ENCODE measurements at places on chromosomes 11 and 22.

- DNase-seq = no peak
Observed at GRCh38 chr11:64900263-64900678, 16.7 kb downstream of the ATG2A start.

DNA sequence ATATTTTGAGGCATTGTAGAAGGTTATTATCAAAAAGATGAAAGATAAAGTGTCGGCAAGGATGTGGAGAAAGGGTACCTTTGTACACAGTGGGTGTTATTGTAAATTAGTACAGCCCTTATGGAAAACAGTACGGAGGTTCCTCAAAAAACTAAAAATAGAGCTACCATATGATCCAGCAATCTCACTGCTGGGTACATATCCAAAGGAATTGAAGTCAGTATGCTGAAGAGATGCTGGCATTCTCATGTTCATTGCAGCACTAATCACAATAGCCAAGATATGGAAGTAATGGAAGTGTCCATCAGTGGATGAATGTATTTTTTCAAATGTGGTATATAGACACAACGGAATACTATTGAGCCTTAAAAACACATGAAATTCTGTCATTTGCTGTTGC, 15.1 kb upstream of the MTMR3 start:
- DNase-seq = no peak

DNA sequence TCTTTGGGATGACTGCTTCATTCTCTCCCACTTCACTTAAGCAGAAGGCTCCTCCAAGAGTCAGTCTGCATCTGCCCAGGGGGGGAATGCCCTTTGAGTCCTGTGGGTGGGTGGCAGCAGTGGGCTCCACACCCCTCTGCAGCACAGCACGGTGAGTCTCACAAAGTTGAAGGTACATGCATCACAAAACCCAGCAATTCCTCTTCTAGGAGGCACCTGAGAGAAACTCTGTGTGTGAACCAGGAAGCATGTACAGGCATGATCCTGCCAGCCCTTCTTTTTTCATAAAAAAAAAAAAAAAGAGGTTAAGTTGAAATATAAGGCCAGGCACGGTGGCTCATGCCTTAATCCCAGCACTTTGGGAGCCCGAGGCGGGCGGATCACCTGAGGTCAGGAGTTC, 87.2 kb downstream of the MYO18B start:
- DNase-seq = no peak

GRCh38 chr11:47948137-47948536, 32.2 kb upstream of the PTPRJ start:
- no peak for DNase-seq

DNA sequence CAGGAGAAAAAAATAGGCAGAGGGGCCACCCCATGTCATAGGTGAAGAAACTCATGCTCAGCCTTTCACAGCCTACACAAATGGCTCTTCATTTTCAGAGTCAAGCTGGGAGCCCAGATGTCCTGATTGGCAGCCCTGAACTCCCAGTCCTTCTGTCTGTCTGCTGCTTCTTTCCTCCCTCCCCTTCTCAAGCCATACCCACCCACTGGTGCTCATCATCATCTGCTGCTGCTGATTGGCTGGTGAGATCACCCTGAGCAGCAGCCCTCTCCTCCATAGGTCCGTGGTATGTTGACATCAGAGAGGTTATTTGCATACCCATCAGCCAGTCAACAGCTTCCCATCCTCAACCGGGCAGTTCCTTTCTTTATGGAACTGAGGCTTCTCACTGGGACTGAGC, 46.1 kb upstream of the PRDM11 start:
- no peak for DNase-seq

- DNase-seq = no peak
Observed at GRCh38 chr22:19802894-19803735, 42.5 kb downstream of the TBX1 start.

DNA sequence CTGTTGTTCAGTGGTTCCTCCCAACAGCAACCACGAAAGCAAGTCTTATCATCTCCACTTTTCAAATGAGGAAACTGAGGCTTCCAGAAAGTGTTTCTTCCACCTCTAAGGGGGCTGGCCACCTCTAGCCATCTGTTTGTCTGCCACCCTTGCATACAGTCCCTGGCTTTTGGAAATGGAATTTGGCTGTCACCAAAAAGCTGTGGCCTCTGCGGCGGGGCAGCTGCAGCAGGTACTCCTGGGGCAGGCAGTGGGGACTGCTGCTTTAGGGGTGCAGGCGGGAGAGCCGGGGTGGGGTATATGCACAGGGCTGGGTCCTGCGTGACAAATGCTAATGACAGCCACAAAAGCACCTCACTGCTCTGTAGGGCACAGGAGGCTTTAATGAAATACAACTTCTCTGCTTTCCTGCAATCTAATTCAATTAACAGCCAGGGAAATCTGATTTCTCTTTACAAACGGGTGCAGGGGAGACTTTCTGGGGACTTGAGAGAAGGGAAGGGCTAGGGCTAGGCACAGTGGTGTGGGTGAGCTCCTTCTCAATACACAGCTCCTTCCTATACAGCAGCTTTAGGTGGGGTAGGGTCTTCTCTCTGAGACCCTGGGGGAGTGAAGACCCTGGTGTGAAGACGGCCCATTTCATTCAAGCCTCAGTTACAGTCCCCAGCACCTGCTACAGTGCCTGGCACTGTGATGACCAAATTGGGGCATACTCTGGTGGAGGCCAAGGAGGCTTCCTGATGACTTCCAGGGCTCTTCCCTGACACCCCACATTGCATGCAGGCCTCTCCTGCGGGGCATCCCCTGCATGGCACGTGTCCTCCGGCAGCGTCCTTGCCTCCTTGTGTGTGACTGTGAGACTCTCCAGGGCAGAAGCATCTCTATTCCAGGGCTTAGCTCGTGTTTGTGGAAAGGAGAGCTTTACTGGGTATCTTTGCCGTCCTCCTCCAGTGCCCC, 161.6 kb downstream of the CEP164 start:
- DNase-seq = no peak

DNA sequence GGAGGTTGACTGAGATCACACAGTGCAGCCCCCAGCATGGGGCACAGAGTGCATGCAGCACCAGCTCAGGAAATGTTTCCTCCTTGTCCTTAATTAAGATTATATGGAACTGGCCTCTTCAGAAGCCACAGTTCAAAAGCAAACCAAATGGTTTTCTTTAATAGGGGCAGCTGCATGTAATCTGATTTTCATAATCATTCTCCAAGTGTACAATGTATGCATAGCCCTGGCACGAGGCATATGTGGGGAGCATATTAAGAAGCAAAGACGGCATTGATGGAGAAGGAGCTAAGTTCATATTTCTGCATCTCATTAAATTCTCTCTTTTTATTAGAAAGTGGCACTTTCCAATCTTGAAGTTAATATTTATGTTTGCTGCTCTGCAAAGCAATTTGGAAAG, 9.9 kb upstream of the PARVB start:
- DNase-seq = peak; percentile 3

Data from SK-N-MC (cell line).